ENCODE measurements at places on chromosomes 2 and 18. TPM values are rescaled to one million over a fixed set of nuclear protein-coding genes. Genes with fewer than 3 reads are reported as not detected.

Gene RUFY4
- total RNA-seq = 2.6 TPM

Gene RALB
- total RNA-seq = 23.5 TPM

Gene SLC5A6
- total RNA-seq = 15.8 TPM

Gene CETN1
- not detected for total RNA-seq

Gene SPATA3
- not detected for total RNA-seq

Gene GALNT5
- total RNA-seq = 0.33 TPM

Gene OXER1
- total RNA-seq = 0.57 TPM

Gene DNAJC5G
- not detected for total RNA-seq

Gene CTNNA2
- 0.19 TPM for total RNA-seq

Gene RIF1
- 35.9 TPM for total RNA-seq
